ENCODE measurements at places on chromosomes 7 and 10.

- DNase-seq, result no peak
Observed at GRCh38 chr10:8310930-8311329, 256.4 kb downstream of the GATA3 start.

DNA sequence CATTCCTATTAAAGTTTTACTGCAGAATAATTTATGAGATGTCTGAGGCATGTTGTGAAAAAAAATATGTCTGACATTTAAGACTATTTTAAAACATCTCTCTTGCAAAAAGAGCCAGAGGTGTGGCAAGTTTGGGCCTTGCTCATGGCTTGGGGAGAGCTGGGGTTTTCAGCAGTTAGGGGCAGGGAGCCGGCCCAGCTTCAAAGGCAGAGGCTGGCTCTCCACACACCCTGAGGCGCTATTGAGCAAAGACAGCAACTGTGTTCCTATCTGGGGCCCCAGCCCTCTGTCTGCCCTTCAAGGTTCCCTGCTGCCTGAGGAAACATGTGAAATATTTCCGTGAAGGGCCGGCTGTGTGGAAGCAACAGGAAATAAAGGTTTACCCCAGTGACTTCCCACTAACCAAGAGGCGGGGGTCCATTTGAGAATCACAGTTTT lies 94.0 kb downstream of the SORBS1 start:
- DNase-seq, result no peak

DNA sequence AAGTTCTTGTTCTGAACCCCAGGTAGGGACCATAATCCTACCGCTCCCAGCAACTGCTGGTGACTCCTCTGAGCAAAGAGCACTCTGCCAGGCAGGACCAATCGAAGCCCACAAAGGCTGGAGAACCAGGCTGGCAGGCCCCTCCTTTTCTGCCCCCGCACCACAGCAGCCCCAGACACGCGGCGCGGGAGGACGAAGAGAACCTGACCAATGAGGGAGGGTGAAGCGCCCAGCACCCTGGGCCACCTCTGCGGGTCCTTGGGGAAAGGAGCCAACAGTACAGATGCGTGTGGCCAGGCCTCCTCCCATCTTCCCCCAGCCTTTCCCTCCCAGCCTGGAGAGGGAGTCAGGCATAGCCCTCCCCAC lies 25.9 kb downstream of the CTBP2 start:
- no peak for DNase-seq

DNA sequence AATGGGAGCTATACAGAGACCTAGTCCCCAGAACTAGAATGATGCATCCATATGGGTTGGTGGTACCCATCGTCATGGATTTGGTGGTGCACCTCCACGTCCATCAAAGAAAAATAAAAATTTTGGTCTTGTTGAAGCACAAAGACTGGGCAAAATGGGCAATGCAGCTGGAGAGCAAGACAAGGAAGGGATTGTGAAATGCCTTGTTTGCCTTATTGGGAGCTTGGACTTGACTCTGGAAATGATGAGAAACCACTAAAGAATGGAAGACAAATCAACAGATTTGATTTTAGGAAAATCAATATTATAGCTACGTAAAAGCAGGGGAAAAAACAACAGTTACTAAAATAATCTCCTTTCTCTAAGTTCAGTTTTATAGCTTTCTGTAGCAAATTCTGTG lies 150.9 kb downstream of the CPED1 start:
- DNase-seq, result no peak

DNA sequence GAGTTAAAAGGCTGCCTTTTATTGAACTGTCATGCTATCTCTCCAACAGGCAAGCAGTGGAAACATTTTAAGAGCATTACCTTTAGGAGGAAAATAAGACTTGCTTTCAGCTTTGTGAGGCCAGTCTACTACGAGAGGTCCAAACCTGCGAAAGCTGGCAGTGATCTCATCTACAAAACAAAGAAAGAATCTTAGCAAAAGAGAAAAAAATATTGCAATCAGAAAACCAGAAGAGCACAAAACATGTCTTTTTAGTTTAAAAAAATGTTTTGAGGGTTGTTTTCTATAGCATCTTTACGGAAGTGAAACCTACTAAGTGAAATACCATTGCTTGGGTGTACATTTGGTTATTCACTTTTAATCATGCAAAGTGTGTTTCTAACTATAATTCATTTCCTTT lies 147.9 kb downstream of the CPEB3 start:
- DNase-seq, result no peak

DNA sequence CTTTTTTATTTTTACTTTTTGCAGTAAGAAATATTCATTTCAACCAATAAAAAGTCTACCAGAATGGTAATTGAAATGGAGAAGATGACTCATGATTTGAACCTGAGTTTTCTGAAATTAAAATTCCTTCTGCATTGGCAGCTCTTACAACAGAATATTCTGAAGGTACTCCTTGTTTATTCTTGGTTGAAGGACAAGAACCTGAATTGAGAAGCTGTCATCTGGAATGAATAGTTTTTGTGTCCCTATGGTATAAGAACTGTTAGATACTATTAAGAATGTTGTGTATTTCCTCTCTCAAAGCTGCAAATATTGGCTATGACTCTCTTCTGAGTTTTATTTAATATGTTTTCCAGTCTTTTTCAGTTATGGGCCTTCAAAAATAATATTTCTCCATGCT lies 56.1 kb downstream of the CDK1 start:
- DNase-seq, result no peak

- DNase-seq, result no peak
Observed at GRCh38 chr7:36644625-36645422, 79.5 kb downstream of the AOAH start.

DNA sequence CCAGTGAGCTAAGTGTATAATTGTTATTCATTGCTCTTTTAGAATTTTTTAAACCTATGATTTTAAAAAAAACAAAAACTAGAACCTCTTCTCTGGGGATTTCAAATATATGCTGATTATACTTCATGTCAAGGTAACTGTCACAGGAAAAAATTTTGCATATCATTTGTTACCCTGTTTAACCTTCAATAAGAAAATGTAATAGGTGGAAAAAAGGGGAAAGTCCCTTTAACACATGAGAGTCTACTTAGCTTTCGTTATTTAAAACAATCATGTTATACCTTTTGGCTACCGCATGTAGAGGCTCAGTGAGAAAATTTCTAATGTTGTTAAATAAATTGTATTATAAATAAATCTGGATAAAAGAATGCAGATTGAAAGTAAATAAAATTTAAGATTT lies 190.1 kb upstream of the AKR1E2 start:
- DNase-seq, result no peak

DNA sequence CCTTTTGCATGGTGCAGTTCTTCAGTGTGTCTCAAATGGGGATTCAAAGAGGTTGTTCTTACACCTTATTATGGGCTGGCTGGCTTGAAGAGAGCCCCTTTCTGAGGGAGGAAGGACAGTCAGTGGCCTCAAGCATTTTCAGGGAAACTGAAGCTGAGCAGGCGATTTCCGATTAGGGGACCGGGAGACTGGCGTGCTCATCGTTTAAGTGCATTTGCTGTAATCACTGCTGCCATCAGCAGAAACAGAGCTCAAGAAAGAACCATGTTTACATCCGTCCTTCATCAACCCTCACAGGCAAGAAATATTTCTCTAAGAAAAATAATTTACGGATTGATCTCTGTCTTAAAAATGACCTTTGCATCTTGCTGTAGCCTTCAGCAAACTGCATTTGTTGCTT lies 32.2 kb downstream of the DNAJB6 start:
- no peak for DNase-seq

GRCh38 chr10:14186245-14186644 lies 144.5 kb downstream of the FRMD4A start:
- DNase-seq, result peak; percentile 17
